ENCODE measurements at places on chromosomes 1 and 21.

- no peak for DNase-seq
Measured at GRCh38 chr21:31235671-31236450, 108.2 kb downstream of the TIAM1 start.

DNA sequence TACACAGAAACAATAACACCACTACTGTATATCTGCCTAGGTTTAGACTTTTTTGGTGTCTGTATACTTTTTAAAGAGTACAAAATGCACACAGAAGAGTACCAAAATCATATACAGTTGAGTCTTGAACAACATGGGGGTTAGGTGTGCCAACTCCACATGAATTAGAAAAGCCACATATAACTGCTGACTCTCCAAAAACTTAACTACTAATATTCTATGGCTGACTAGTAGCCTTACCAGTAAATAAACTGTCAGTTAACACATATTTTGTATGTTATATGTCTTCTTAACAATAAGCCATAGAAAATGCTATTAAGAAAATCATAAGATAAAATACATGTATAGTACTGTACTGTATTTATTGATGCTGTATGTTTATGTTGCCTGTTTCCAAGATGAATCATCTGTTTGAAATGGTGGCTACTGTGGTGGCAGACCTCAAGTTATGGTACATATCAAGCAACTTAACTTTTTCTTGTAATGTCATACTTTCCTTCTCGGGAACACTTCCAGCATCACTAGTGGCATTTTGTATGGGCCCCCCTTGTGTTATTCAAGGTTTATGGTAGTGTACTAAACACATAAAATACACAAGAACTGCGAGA, 71.2 kb downstream of the LHX4 start:
- no peak for DNase-seq

DNA sequence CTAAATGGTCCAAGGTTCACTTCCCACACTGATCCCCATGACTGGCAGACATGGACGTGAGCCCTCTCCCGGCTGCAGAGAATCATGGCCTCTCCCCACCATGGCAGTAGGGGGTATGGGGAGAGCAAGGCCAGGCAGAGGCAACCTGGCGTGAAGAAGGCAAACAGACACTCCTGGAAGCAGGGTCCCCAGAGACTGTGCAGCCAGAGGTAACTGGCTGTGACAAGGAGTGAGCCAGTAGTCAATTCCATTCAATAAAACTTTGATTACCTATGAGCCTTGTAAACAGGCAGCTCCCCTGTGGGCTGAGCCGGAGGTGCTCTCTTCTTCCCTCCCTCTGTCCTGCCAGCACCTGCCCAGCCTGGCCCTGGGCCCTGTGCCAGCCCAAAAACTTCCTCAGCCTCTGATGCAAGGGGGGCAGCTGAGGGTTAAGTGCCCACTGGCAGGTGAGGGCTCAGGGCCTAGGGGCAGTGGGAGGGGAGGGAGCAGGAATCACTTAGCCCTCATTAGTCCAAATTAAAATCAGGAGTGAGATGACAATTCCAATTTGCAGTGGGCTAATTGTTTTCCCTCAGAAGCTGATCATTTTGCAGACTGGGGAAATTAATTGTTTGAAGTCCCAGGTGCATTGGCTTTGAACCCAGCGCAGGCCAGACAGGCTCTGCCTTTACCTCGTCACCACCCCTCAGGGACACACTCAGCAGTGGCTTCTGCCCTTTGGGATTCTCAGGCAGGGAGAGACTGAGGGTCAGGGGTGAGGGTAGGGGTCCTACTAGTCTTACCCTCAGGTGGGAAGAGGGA, 35.6 kb downstream of the LRRN2 start:
- no peak for DNase-seq

- no peak for DNase-seq
Measured at GRCh38 chr1:208475449-208475848, 231.3 kb upstream of the PLXNA2 start.

DNA sequence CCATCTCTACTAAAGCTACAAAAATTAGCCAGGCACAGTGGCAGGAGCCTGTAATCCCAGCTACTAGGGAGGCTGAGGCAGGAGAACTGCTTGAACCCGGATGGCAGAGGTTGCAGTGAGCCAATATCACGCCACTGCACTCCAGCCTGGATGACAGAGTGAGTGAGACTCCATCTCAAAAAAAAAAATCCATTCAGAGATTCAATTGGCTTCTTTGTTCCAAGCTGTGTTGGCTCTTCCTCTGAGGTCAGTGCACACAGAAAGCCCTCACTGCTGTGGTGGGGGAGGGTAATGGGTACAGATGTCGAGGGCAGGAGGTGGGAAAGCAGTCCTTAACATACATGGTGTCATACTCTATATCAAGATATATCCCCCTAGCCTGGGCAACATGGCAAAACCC, 14.7 kb downstream of the TIE1 start:
- no peak for DNase-seq

DNA sequence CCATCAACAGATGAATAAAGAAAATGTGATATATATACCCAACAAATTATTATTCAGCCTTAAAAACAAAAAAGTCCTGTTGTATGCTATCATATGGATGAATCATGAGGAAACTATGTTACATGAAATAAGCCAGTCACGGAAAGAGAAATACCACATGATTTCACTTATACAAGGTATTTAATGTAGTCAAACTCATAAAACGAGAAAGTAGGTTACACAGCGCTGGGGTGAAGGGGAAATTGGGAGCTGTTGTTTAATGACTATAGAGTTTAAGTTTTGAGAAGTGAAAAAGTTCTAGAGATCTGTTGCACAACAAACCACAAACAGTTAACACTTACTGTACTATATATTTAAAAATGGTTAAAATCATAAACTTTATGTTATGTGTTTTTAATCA, 58.5 kb downstream of the SLC25A24 start:
- peak; percentile 1 for DNase-seq

GRCh38 chr1:184199438-184200085, 148.0 kb downstream of the TSEN15 start:
- DNase-seq: no peak

GRCh38 chr1:236018885-236019453, 45.9 kb downstream of the NID1 start:
- DNase-seq: no peak

DNA sequence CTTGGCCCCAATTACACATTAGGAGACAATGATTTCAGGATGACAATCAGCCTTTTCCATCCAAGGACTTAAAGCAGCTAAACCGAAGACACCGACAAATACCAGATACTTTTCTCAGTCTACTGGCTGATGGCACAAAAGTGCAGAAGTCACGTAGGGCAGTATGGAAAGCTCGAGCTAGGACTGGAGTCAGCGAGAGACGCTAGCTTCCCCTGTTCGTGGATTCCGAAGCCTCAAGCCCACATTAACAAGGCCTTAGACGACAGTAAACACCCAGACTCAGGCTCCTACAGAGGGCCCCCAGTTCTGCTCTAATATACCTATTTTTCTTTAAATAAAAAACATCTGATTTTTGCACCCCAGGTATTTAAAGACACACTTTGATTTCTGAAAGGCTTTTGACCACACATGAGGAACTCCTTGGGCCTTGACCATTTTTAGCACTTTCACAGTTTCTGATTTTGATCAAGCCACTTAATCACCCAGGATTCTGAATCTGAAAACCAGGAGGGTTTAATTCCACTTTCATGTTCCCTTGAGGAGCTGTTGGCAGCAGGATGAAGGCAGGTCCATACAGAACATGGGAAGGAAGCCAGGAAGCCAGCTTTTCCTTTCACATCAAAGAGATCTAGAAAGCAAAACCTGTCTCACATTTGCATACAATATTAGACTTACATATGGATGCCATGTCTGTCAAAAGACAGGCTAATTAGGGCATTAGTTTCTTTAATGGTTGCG, 204.1 kb downstream of the GABPA start:
- DNase-seq: no peak

DNA sequence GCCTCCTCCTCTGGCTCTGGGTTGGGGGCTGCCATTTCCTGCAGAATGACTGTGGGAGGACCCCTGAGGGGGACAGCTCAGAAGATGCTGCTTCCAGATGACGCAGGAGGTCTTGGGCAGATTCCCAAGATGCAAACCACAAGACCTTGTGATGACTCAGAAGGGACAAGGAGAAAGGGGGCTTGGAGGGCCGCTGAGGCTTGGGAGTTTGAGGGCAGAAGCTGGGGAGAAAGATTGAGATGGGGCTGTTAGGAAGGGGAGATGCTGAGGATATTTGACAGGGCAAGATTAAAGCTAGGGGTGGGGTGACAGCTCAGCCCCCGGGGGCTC, 7.5 kb downstream of the PTPRU start:
- DNase-seq: no peak

DNA sequence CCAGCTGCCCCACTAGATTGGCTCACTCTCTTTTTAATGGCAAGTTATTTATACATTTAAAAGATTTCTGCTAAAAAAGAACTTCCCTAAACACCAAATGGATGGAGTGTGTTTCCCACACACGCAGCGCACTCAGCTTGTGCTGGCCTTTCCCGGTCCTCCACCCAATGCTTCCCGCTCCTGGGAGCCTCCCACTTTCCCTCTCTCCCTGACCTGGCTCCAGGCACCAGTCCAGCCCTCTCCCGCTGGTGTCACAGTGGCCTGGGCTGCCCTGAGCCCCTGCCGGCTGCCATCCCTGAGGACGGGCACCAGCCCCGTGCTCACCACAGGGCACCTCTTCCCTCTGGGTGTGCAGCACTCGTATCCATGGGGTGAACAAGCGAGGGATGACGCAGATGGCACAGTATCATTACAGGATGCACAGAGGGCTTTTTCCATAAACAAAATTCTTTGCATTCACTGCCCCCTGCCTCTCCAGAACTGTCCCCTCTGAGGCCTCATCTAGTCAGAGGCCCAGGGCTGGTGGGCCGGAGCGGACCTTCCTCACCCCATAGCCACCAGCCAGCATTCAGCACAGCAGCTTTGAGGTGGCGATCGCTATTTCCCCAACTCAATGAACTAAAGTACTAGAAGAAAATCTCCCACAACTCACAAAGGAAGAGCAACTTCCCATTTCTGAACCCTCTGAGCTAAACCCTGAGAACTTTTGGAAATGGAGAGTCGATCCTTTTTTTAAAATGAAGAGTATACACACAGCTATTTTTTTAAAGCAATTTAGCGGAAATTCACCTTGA, 68.5 kb downstream of the SLC37A1 start:
- no peak for DNase-seq

DNA sequence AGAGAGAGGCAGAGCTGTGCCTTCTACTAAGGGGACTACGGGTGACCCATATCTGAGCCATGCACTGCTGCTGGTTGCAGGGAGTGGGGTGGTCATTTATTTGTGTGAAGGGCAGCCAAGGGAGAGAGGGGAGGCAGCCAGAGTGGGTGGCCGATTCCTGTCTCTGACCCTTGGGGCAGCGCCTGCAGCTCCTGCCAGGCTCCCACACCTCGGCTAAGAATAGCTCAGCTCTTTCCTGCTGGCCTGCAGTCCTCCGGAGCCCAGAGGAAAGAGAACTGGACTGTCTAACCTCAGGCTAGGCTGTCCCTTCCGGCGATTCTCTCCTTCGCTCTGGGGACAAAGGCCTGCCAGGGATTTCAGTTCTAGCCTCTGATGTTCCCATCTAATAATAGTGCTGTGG, 11.6 kb upstream of the CD34 start:
- no peak for DNase-seq

- no peak for DNase-seq
Measured at GRCh38 chr1:119631433-119632102, 16.5 kb downstream of the ZNF697 start.

DNA sequence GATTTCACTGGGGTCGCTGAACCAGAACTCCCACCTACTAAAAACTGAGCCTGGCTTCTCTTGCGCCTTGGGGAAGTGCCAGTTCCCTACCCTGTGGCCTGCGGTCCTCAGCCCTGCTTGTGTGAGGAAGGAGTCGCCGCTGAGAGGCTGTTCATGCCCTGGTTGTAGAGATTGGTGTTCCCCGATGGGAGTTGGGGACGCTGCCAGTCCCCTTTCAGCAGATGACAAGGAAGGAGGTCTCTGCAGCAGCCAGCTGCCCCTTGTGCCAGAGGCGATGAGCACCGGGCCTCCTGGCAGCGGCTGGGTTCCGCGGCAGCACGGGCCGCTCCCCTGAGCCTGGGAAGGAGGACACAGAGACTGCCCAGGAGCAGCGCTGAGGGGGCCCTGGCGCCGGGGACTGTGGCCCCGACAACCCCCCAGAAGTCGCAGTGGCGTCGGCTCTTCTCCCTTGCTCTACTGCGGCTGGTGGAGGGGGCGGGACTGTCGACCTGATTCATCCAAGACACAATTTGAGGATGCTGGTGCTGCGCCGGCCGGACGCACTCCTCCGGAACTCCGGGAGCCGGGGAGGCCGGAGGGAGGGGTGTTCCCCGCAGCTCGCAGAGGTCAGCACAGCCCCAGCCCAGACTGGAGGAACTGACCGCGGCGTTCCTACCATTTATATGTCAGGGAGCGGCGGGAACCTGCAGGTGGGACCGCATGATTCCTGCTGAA, 12.0 kb upstream of the ADORA3 start:
- no peak for DNase-seq

GRCh38 chr1:21961799-21962198, 15.0 kb upstream of the CELA3B start:
- DNase-seq: no peak

GRCh38 chr1:21866707-21867043, 54.6 kb downstream of the LDLRAD2 start:
- no peak for DNase-seq

DNA sequence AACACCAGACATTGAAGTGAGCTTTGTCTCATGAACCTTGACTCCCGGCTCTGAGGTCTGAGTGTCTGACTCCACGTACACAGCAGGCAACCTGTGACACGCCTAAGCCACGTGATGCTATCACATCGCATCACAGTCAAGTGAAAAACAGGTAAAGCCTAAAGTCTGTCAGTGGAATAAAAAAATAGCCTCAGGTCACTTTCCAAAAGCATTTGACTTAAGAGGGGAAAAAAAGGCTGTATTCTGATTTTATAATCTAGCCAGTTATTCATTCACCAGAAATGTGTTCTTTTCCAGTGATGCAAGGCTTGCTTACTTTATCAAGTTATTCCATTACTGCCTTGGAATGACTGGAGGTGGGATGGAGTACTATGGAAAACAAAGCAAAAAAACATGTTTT, 163.2 kb upstream of the HMCN1 start:
- DNase-seq: no peak

DNA sequence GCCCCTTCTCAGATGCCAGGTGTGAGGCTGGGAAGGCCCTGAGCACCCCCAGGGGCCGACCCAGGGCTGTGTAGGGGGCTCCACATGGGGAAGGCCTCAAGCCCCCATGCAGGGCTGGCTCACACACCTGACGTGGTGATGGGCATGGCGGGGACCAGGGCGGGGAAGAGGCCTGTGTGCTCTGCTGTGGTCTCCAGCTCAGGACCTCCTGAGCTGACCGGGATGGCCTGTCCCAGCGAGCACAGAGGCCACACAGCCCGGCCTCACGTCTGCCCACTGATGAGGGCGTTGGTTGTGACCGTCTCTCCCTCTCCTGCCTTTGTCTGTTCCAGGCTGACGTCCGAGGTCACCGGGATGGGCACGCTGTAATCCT, 40.2 kb upstream of the COL6A1 start:
- no peak for DNase-seq
